Activated naive CD4-positive, alpha-beta T cell (primary cell): ENCODE measurements at places on chromosomes 5 and 9.

- DNase-seq, result no peak
Measured at GRCh38 chr9:136765041-136765440, 723 bp upstream of the LCN15 start.

DNA sequence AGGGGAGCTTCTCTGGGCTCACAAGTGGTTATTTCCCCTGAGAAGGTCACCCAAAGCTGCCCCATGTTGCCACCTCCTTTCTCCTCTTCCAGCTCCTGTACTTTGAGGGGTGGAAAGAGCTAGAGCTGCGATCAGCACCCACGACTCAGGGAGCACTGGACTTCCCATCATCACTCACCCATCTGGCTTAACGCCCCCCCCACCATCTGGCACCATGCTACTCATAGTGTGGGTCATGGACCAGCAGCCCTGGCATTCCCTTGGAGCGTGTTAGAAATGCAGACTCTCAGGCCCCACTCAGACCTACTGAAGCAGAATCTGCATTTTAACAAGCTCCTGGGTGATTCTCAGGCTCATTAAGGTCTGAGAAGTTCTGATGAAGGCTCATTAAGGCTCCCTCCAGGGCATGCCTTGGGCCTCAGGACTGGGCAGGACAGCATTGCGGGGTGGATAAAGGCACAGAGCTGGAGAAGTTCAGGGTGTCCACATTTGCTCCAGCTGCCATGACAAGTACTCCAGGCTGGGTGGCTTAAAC is 67.3 kb downstream of the GALNT12 start:
- no peak for DNase-seq

DNA sequence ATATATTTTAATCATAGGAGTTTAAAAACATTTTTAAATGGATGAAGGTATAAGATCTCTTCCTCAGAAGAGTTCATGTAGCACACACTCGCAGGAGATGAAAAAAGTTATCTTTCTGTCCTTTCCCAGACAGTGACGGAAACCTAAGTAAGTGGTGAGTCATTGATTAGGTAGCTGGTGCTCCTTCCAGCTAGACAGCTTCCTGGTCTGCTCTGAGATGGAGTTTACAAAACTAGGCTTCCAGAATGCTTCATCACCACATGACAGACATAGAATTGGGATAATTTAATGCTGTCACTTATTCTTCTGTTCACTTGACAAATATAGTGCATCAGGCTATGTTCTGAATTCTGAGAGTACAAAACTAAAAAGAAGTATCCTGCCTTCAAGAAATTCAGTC is 2393.0 kb upstream of the C9orf72 start:
- DNase-seq, result no peak

DNA sequence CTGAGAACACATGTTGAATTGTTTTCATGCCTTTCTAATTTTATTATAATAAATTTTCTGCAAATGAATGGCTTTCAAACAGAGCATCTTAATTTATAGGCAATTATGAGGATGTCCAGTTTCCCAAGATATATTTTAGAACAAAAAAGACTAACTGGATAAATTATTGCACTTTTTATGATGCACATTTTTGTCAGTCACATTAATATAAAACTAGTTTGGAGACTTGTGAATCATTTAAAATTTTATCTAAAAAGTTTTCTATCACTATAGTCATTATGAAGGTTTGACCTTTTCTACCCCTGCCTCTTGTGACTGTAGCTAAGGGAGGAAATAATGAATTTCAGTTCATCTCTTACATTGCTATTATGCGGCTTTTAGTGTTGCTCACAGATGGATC is 393.8 kb downstream of the TAF11L14 start:
- no peak for DNase-seq
